ENCODE measurements at places on chromosomes 1 and 21.

DNA sequence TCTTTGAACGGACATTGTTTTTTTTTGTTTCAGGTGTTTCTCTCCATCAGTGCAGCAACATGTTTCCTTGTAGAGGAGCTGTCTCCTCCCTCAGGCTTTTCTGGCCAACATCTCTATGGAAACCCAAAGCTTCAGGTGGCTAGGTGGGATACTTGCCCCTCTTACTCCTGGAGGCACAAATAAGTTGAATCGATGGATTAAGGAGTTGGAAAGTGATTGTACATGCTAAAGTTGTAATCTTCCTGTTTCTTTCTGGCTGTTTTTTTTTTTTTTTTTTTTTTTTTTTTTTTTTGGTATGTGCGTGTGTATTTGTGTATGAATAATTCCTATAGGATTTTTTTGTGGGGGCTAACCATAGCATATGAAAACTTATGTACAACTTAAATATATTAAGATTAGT lies 10.6 kb downstream of the USP25 start:
- DNase-seq, result no peak

- DNase-seq, result no peak
These were observed 1.2 kb downstream of the VAV3 start for GRCh38 chr1:107963601-107964335.

DNA sequence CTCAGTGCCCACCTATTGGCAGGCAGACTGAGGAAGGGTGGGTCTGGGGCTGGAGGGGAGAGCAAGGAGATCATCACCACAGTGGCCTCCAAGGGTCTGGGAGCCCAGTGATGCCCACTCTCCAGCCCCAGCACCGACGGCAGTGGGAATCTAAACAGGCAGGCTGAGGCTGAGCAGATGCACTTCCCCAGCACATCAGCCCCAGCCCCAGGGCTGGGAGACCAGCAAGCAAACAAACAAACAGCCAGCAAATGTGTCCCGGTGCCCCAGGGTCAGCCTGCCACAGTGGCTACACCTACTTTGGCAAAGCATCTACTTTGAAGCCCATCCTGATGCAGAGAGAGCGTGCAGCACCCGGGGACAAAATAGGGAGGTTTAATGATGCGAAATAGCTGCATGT lies 216.3 kb upstream of the ZC3H12A start:
- DNase-seq, result no peak

GRCh38 chr1:216894494-216894893 lies 171.3 kb upstream of the ESRRG start:
- DNase-seq, result no peak

GRCh38 chr1:53125122-53125521 lies 17.3 kb downstream of the SLC1A7 start:
- DNase-seq, result no peak
